ENCODE measurements at places on chromosomes 7 and 10.

DNA sequence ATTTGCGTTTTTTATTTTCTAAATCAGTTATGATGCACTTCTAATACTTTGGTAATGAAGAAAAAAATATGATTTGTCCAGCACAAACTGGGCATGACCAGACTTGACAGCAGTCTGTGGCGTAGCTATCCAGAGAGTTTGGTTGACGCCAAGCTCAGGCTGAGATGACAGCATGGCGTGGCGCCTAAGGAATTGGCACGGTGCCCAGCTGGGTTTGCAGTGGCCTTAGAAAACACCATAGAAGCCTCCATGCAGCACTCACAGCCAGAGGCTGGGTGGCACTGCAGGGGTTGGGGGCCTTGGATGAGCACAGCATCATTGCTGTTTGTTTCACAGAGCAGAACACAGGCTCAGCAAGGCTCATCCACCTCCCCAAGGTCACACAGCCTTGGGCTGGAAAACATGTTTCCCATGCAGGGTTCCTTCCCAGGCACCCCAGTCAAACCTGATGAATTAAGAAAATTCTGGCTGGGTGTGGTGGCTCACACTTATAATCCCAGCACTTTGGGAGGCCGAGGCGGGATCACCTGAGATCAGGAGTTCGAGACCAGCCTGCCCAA is 88.9 kb downstream of the GTF2IRD1 start:
- DNase-seq = no peak

- DNase-seq = no peak
Measured at GRCh38 chr7:39667341-39667923, 44.1 kb downstream of the RALA start.

GRCh38 chr7:152923711-152924110 is 164.2 kb downstream of the ACTR3B start:
- no peak for DNase-seq

- no peak for DNase-seq
Measured at GRCh38 chr10:52312942-52313255, 1.2 kb upstream of the DKK1 start.

GRCh38 chr7:4638781-4639575 is 43.1 kb upstream of the FOXK1 start:
- DNase-seq = no peak

- no peak for DNase-seq
Measured at GRCh38 chr10:18306031-18306430, 165.8 kb downstream of the CACNB2 start.

- DNase-seq = no peak
Measured at GRCh38 chr7:33156441-33156840, 27.1 kb downstream of the BBS9 start.
